ENCODE measurements at places on chromosomes 5 and 9.

DNA sequence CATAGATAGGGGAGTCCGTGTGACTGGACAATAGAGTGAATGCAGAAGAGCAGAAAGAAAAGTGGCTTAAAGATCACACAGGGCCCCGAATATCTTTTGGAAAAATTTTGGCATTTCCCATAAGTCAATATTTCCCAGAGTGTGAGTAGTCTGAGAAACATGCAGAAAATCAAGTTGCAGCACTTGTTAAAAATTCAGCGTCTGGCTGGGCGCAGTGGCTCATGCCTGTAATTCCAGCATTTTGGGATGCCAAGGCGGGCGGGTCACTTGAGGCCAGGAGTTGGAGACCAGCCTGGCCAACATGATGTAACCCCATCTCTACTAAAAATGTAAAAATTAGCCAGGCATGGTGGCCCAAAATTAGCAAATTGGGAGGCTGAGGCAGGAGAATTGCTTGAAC, 227.0 kb downstream of the DRD1 start:
- no peak for DNase-seq

DNA sequence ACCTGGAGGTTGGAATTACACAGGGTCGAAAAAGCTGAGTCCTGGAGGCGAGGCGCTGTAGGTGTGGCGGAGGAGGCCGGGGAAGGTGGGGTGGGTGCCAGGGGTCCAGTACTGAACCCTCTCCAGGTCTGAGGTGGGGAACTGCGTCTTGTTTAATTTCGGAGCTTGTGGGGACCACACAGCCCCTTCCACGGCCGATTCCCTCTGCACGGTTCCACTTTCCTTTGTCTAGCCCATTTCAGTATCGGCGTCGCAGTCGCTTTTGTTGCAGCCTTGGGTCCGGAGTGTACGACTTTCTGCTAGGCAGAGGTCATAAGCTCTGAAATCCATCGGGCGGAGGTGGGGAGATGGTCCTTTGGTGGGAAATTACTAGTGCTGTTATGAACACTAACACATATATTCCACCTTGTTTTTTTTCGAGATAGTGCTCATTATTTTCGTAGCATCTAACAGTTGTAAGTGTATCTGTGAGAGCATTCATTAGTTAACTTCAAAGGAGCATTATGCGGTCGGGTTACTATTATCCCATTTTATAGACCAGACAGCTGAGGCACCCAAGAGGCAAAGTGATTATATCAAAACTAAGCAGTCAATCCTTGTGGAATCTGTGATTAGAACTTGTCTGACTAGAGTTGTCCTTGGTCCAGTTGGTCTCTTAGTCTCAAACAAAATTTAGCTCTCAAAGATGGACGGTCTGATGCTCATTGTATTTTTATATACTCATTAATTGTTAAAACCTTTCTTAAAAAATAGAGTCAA, 737 bp downstream of the RNF180 start:
- no peak for DNase-seq

DNA sequence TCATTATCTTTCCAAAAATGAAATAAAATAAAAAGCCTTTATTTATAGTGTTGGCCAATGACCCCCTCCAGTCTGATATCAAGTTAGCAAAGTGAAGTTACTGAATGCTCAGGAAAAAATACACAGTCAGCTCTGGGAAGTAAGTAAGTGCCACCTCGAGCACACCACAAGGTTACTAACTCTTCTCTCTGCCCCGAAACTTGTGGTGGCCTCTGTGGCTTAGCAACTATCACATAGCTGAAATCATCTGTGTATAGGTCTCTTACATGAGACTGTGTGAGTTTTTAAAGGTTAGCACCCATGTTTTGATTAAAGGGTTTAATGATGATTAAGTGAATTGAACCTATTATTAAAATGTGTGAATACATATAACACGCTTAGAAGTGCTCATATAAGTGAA, 161.4 kb upstream of the KLF4 start:
- no peak for DNase-seq

- DNase-seq, result peak; percentile 34
These were observed 151.9 kb downstream of the MACROH2A1 start for GRCh38 chr5:135246923-135247795.

DNA sequence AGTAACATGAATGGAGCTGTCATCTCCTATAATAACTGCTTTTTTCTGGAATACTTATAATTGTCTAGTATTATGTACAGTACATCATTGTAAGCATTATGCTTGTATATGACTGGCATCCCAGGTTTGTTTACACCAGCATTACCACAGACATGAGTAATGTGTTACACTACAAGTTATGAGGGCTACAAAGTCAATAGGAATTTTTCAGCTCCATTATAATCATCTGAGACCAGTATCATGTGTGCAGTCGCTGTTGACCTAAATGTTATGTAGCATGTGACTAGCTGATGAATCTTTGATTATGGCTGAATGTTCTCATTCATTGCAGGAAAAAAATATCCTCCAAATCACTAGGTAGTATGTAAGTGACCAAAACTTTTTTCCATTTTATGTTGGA, 2.2 kb downstream of the ZCCHC9 start:
- no peak for DNase-seq

- no peak for DNase-seq
These were observed 73.4 kb downstream of the NSG2 start for GRCh38 chr5:174118823-174119467.

GRCh38 chr9:69458176-69458575, 133.2 kb downstream of the ENTREP1 start:
- DNase-seq, result no peak

- no peak for DNase-seq
These were observed 40.2 kb upstream of the RANBP6 start for GRCh38 chr9:6055666-6056065.

DNA sequence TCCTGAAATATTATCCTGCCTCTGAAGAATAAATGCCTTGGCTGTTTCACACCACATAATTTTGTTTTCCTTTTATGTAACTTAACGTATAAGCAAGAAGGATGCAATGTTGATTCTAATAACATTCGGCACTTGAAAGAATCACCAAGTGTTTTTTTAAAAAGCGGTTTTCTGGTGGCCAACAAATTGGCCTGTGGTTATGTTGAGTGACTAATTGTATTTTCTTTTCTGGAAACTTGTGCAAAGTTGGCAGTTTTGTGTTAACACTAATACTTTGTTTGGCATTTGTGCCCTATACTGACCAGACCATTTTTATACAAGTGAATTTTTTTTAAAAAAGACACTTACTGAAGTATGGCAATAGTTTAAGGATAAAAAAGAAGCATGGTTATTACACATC, 452.7 kb downstream of the BNC2 start:
- no peak for DNase-seq

- DNase-seq, result no peak
These were observed 28.4 kb upstream of the IRX4 start for GRCh38 chr5:1910861-1911772.

GRCh38 chr5:16245956-16246355, 66.4 kb upstream of the MARCHF11 start:
- DNase-seq, result no peak

GRCh38 chr5:56233230-56233629, at the start of gene ANKRD55:
TSS of gene ANKRD55 (minus strand) at chr5:56233330. CDS start at chr5:56232913, 417 bp downstream.
- DNase-seq, result no peak

DNA sequence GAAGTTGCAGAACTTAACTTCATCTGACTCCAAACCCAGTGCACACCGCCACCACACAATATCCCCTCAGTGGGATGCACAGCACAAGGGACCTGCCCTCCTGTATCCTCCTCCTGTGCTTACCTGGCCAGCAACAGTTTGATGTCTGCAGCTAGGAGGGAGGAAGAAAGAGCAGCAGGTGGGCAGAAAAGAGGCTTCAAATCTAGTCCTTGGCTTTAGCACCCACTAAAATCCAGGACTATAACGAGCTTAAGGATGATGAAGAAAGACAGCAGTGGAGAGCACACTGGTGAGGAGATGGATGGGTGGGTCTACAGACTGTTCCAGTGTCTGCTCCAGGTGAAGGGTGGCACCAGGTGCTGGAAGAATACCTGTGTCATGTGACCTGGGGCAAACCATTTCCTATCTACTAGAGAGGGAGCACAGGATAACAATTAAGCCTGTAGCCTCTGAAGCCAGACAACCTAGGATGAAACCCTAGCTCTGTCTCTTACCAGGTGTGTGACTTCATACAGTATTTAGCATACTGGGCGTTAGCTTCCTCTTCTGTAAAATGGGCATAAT, 100.0 kb downstream of the SH3TC2 start:
- no peak for DNase-seq

GRCh38 chr5:58498340-58498942, 7.2 kb downstream of the GAPT start:
- DNase-seq, result no peak

DNA sequence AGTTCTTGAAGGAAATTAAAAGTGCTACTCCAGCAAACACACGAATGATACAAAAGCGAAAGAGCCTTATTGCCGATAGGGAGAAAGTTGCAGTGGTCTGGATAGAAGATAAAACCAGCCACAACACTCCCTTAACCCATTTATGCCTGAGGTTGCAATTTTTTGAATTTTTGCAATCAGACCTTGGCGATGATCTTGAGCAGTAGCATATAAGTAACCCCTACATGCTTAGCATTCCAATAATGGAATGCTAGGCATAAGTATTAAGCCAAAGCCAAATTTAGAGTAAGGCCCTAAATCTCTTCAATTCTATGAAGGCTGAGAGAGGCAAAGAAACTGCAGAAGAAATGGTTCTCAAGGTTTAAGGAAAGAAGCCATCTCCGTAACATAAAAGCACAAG, 153.5 kb downstream of the SLC28A3 start:
- no peak for DNase-seq

DNA sequence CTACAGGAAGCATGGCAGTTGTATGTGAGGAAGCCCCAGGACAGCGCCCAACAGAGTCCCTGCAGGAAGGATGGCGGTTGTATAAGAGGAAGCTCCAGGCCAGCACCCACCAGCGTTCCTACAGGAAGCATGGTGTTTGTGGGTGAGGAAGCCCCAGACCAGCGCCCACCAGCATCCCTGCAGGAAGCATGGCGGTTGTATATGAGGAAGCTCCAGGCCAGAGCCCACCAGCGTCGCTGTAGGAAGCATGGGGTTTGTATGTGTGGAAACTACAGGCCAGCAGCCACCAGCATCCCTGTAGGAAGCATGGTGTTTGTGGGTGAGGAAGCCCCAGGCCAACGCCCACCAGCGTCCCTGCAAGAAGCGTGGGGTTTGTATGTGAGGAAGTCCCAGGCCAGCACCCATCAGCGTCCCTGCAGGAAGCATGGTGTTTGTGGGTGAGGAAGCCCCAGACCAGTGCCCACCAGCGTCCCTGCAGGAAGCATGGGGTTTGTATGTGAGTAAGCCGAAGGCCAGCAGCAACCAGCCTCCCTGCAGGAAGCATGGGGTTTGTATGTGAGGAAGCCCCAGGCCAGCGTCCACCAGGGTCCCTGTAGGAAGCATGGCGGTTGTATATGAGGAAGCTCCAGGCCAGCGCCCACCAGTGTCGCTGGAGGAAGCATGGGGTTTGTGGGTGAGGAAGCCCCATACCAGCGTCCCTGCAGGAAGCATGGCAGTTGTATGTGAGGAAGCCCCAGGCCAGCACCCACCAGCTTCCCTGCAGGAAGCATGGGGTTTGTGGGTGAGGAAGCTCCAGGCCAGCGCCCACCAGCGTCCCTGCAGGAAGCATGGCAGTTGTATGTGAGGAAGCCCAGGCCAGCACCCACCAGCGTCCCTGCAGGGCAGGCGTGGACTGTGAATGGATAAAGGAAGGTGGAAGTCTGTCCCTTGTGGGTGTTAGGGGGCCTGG, 79.0 kb downstream of the DAP start:
- DNase-seq, result no peak

DNA sequence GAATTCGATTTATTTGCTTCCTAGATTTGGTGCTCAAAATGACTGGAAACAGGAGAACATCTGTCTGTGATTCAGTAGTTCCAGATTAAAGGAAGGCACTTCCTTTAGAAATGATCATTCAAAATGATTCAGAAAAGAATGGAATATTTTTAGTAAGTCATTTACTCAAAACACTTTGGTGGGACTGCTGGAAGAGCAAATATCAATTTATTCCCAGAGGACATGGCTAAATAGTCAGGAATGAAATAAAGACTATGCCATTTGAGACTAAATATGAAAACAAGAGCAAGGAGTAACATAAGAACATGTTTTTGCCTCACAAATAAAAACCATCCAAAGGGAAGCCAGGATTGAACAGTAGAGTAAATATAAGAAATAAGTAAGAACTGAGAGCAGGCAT, 138.6 kb upstream of the RASA1 start:
- no peak for DNase-seq

- DNase-seq, result no peak
These were observed 11.8 kb downstream of the ALDH1B1 start for GRCh38 chr9:38404314-38404713.

GRCh38 chr9:84953797-84954705, 284.5 kb downstream of the NTRK2 start:
- DNase-seq, result peak; percentile 82

DNA sequence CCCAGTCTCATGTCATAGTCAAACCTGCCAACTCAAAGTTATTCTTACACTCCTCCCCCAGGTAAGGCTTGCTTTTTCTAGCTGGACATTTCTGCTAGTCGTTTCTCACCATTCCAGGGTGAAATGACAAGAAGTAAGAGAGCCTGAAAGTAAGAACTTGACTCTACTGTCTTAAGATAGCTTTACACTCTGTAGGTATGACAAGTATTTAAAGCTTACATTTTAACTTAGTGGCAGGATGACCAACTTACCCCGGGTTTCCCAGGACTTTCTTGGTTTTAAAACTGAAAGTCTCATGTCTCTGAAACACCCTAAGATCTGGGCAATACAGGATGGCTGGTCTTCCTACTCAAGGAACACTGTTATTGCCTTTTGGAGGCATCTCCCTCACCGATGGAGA, 67.5 kb upstream of the PIK3R1 start:
- DNase-seq, result no peak

DNA sequence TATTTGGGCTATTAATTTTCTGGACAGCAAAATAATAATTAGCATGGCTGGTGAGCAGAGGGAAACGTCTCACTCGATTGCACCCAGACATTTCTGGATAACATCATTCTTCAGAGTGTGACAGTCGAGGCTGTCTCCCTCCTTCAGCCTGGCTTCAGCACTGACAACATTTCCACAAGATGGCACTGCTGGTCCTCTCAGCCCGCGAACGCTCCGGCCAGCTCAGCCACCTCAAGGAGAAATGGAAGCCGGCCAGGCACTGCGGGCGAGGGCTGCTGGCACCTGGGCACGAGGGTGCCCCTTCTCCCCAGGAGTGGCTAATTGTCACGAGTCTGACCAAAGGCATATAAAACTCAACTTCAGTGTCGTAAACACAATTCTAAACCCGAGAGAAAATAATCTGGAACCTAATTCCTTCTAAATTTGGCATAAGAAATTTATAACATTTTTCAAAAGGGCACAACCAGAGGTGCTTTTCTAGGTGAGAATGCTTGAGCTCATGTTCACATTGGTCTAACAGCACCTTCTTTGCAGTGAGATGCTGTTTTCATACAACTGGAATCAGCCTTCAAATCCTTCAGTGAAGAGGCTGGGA, 65.9 kb downstream of the DAP start:
- DNase-seq, result peak; percentile 9
